ENCODE measurements at places on chromosomes 2 and 18.

DNA sequence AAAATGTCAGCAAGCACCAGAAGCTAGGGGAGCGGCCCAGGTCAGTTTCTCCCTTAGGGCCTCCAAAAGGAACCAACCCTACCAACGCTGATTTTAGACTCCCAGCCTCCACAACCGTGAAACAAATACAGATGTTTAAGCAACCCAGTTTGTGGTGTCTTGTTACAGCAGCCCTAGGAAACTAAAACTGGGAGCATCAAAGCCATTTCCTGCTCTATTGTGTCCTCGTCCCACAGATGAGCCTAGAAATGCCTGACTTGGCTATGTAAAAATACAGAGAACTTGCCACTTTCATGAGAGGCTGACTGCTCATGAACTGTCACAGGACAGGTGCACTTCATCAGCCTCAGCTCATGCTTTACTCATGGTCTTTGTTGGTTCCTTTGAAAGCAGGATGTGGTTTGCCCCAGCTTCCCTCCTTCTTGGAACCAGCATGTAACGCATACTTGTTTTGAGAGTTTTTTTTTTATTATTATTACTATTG is 97.6 kb upstream of the SLC39A10 start:
- DNase-seq: peak; percentile 9

GRCh38 chr18:34023471-34023870 is 201.2 kb downstream of the NOL4 start:
- no peak for DNase-seq

GRCh38 chr2:23385351-23385747 is 370 bp downstream of the KLHL29 start:
- DNase-seq: no peak

DNA sequence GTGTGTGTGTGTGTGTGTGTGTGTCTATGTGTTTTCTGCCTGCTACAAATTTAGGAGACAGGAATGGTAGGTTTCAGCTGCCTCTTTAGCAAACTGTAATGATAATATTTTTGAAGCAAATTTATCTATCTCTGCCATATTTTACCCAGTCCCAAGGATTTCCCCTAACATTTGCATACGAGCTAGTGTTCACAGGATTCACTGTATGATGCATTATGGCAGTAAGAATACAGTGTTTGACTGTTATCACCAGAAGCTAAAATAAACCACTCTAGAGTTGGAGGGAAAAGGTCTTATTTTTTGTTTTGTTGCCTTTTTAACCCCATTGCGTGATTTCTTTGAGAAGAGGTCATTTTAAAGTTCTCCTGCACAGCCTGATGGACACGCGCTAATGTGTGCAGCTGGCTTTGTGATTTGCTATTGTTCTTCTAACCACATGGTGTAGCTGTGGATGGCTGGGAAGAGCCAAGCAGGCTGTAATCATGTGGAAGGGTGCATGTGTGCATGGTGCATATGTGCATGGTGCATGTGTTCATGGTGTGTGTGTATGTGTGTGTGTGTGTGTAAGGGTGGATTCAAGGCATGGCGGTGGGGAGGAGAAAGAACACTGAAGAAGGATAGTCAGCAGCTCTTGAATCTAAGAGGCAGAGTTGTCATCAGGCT is 62.4 kb downstream of the PLB1 start:
- no peak for DNase-seq

DNA sequence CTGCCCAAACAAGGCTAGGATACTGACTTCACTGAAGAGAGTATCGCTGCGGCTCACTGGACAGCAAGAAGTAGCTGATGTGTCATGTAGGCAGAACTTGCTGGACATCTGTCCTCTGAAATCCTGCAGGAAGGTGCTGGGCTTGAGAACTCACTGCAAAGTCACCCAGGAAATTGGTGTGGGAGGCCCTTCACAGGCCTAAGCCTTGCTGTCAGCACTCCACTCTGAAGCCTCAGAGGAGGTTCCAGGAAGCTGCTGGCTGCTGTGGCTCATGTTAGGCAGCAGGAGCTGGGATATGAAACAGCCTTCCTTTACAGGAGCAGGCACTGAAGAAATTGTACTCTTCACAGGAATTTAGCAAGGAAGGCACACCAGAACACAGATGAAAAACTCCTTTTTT is 88.3 kb upstream of the CCDC68 start:
- DNase-seq: no peak

DNA sequence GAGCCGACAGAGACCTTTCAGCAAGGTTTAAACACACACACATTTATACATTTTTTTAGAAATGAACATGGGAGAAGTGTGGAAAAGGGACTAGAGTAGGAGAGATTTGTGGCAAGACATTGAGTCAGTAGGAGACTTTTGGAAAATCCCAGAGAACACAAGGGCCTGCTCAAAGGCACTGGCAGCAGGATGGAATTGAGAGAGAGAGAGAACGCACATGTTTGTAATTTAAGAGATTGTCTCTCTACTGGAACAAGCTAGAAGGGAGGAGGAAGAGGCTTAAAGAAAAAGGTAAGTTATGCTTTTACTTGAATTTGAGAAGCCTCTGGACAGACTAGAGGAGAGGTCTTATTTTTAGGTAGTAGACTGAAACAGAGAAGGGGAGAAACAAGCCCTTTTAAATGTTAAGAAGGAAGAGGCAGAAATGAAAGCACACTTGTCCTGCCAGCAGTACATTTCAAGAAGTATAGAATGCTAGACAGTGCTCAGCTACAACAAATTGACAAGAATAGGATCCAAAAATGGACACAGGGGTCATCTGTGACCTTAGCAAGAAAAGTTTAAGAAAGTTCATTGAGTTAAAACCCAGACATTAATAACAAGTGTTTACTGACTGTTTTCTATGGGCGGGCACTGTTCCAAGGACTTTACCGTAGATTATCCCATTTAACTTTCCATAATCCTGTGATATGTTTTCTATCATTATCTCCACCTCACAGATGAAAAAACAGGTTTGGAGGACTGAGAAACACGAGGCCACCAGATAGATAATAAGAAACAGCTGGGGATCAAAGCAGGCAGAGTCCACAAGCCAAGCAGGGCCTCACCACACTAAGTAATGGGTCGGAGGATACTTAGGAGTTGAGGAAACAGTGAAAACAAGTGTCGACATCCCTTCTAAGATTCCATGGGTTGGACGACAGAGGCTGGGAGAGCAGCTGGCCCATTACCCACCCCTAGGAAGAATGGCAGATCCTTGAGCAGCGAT is 306.5 kb upstream of the NRP2 start:
- DNase-seq: no peak

GRCh38 chr2:174996622-174997021 is 8.6 kb downstream of the CHN1 start:
- DNase-seq: no peak

- no peak for DNase-seq
Observed at GRCh38 chr2:215831296-215831913, 181.9 kb downstream of the MREG start.

DNA sequence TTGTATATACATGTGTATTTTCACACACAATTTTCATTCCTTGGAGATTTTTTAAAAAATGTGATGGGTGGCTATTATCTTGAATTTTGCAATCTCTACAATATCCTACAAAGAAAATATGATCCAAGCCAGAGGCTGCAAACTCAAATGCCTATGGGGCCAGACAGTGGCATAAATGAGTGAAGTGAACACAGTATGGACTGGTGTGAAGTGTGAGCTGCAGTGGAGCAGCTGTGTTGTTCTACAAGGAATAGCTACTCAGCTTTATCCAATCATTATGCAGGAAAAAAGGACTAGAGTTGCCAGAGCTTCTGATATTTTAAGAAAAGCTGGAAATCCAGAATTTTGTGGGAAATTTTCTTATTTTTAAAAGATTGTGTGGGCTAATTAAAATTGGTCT is 62.1 kb downstream of the ARHGEF33 start:
- DNase-seq: no peak

DNA sequence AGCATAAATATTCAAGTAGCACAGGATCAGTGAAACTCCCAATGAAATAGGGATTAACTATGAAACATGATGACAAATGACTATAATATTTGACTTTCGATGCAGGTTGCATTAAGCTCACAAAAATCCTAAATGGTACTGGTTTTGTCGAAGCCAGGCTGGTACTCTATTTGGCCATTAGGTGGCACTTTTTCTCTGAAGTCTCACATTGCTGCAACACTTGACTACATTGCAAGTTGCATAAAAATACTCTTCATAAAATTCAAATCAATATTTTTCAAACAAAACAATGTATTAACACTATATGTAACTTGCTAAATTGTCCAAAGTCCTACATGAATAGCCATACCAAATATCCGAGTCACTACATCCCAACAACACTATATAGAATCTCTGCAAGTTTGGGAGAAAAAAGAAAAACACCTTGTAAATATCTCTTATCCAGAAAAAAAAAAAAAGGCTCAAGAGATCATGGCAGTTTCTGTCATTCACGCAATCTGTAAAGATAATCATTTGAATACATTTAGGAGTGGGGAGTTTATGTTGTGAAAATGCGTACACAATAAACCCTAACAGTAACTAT is 9.5 kb downstream of the RTTN start:
- peak; percentile 10 for DNase-seq

GRCh38 chr18:70207181-70207580 is 1.7 kb upstream of the RTTN start:
- no peak for DNase-seq

- no peak for DNase-seq
Observed at GRCh38 chr2:222797871-222798270, 63.0 kb upstream of the ACSL3 start.

GRCh38 chr2:105468582-105469042 is 69.8 kb upstream of the FHL2 start:
- no peak for DNase-seq

Data from left renal cortex interstitium (tissue), 4 donors.